ENCODE measurements at places on chromosomes 12 and 14. TPM values are rescaled to one million over a fixed set of nuclear protein-coding genes. Genes with fewer than 3 reads are reported as not detected.

The HOXC12 gene
- total RNA-seq = not detected

The HCAR3 gene
- total RNA-seq = not detected

The PLEKHG7 gene
- total RNA-seq = not detected

The KCNH3 gene
- 0.95 TPM for total RNA-seq

The TRHDE gene
- 3.5 TPM for total RNA-seq

The TBC1D30 gene
- total RNA-seq = 7.6 TPM

The ITGA5 gene
- 847 TPM for total RNA-seq

The IL31 gene
- not detected for total RNA-seq

The IFNG-AS1 gene
- 0.92 TPM for total RNA-seq

The DENND5B gene
- total RNA-seq = 28.6 TPM

The GPR65 gene
- total RNA-seq = 2.8 TPM

The SMARCD1 gene
- total RNA-seq = 60.0 TPM

The GLI1 gene
- 1.7 TPM for total RNA-seq
